ENCODE measurements at places on chromosomes 5 and 9.

- DNase-seq, result no peak
Measured at GRCh38 chr9:137255448-137256114, 454 bp downstream of the NELFB start.

- no peak for DNase-seq
Measured at GRCh38 chr5:177302354-177303110, 987 bp downstream of the RAB24 start.

- no peak for DNase-seq
Measured at GRCh38 chr9:9337129-9337528, 1275.7 kb downstream of the PTPRD start.

DNA sequence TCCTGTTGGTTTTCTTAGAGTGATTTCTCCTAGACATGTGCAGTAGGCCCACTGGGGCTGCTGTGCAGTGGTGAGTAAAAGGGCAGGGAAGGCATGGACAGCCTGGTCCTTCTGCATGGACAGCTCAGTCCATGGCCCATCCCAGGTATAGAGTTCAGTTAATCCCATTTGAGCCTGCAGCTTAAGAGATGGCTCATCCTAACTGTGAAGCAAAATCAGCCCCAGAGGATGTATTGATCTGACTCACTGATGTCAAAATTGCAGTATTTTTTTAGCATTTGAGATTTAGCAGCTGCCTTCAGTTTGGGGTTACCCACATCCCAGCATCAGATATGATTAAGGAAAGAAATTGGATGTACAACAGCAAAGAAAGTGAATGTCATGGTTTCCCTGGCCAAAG lies 93.4 kb downstream of the PDE6A start:
- DNase-seq, result no peak

- no peak for DNase-seq
Measured at GRCh38 chr9:4141296-4141695, 158.6 kb downstream of the GLIS3 start.

DNA sequence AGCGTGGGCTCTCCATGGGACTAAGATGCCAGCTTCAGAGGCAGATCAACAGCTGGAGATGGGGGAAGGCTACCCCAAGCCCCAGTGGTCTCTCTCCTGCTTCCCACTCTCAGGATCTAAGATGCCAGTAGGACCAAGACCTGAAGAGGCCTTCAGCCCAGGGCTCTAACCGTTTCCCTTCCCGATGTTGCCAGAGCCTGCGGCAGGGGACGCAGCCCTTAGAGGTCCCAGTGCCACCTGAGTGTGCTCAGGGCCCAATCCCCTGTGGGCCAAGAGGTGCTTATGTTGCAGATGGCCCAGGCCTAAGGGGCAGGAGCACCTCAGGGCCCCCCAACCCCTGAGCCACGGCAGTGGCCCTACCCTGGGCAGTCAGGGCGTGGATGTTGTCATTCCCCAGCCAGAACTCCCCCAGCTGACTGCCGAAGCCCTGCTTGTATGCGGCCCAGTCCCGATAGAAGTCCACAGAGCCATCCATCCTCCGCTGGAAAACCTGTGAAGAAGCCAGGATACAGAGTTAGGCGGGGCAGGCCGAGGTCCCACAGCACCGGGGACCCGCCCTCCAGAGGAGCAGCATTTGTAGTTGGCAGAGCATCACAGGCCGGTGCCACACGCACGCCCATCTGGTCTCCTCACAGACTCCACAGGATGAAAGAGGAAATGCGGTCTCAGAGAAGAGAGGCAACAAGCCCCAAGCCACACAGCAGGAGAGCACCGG lies 5.4 kb downstream of the FCN1 start:
- DNase-seq, result no peak

GRCh38 chr9:124950050-124950718 lies 9.3 kb upstream of the GOLGA1 start:
- DNase-seq, result no peak

GRCh38 chr5:103293719-103294118 lies 35.2 kb downstream of the MACIR start:
- no peak for DNase-seq

DNA sequence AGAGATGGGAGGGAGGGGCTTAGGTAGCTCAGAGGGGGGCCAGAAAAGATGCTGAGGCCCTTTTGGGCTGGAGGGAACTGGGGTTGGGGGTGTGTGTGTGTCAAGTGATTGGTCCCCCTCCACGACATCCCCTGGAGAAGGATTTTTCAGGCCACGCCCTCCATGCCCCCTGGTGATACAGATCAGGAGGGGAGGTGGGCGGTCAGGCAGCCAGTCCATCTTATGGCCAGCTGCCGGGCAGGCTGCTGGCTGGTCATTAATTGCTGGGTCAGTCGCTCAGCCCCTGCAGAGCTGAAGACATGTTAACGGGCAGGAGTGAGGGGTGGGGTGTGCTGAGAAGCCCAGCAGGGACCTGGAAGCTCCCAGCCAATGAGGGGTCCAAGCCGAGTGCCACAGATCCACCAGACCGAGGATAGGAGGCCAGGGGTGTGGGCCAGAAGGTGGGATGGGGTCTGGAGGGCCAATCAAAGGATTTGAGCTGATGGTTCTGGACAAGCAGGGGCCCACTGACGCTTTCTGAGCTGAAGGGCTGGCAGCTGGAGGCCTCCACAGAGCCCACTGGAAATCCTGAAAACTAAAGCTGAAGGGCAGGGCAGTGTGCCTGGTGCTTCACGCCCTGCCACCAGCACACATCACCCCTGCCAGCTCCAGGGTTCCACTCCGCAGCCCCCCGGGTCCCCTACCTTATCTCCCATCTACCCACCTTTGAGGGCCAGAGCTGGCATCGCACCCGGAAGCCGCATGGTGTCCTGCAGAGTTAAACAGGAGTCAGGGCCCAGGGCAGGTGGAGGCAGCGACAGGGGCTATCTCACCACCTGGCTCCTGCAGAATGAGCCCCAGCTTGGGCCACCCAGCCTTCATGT lies 19.1 kb downstream of the PDGFRB start:
- DNase-seq, result no peak

- DNase-seq, result no peak
Measured at GRCh38 chr9:9950813-9951212, 662.0 kb downstream of the PTPRD start.

- DNase-seq, result peak; percentile 26
Measured at GRCh38 chr9:96020792-96021550, 145.5 kb downstream of the ERCC6L2 start.

DNA sequence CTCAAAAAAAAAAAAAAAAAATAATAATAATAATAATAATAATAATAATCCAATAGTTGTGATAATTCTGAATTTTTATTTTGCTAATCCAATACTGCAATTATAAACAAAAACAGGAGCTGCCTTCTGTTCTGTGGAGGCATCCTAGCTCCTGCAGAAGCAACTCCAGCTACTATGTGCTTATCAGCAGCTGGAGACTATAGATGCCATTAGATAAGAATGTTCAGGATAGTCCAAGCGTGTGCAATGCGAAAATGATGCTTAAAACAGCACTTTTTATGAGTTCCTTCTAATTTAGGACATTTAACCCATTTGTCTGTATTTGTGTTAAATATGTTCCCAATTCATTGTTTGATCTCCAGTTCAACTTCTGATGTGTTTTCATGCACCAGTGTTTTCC lies 220.6 kb upstream of the RASEF start:
- no peak for DNase-seq

- DNase-seq, result no peak
Measured at GRCh38 chr9:5971740-5972139, 43.7 kb downstream of the RANBP6 start.

- DNase-seq, result peak; percentile 53
Measured at GRCh38 chr9:1100945-1101344, 50.8 kb downstream of the DMRT2 start.

Data from neuronal stem cell (in vitro differentiated cells).